Heart left ventricle (tissue), 16 donors: ENCODE measurements at places on chromosomes 4 and X. TPM values are rescaled to one million over a fixed set of nuclear protein-coding genes. Genes with fewer than 3 reads are reported as not detected.

IL1RAPL1 gene
- 4.4 TPM for total RNA-seq

RPS3A gene
- 726 TPM for total RNA-seq

DNA sequence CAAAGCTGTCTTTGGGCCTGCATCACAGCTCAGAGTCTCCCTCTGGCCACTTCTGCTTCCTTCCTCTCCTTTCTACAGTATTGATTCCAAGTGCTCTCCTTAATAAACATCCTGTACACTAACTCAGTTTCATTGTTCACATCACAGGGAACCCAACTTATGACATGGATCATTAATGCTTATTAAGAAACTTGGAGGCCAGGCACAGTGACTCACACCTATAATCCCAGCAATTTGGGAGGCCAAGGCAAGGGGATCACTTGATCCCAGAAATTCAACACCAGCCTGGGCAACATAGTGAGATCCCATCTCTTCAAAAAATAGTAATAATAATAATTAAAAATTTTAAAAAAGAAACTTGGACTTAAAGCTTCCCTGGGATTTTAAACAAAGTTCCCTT is 89.2 kb upstream of the EFHC2 start:
- H3K4me1 ChIP-seq: no peaks in the 10 kb centered on the region
- no peak overlapping the region for H3K4me3 ChIP-seq
- no peaks in the 10 kb centered on the region for H3K36me3 ChIP-seq
- H3K27me3 ChIP-seq: no peaks in the 10 kb centered on the region

GRCh38 chr4:104279744-104280143 is 214.9 kb downstream of the CXXC4 start:
- no peaks in the 10 kb centered on the region for H3K4me1 ChIP-seq
- no peak overlapping the region for H3K27ac ChIP-seq
- no peaks in the 10 kb centered on the region for H3K36me3 ChIP-seq
- DNase-seq: no peak
- H3K4me3 ChIP-seq: no peak overlapping the region

MAGEB1 gene
- not detected for total RNA-seq

DNA sequence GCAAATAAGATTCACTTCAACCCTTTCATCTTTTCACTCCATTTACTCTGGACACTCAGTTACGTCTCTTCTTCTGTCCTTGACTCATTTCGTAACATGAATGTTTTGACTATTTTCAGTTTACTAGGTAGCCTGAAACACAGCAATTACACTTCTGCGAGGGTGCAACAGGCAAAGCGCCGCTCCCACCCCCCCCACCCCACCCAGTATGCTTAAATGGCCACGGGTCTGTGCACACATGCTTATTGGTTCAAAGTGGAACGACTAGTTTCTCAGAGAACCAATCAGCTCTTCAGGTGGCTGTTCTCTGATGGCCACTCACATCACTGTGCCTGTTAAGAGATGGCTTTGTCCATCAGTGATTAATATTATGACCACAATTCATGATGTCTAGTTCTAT is 3.5 kb downstream of the BEND4 start:
- H3K27me3 ChIP-seq: peaks cover 81% of the 10 kb centered on the region
- no peaks in the 10 kb centered on the region for H3K4me1 ChIP-seq
- no peak overlapping the region for H3K27ac ChIP-seq
- no peak overlapping the region for H3K4me3 ChIP-seq

DNA sequence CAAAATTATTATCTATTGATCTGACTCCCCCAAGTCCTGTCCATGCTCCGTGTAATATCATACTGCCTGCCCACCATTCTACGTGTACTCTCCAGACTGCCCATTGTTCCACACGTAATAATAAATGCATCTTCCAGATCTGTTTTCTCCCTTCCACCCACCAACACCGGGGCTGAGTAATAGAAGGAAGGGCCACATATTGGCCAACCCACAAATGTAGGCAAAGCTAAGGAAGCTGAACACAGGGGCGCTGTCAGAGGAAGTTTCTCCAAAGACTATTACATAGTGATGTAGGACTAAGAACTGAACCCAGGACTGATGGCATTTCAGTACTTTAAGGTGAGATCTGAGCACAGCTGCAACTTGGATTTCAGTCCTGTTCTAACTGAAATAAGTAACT is 135.8 kb upstream of the GUCY1A1 start:
- no peaks in the 10 kb centered on the region for H3K27me3 ChIP-seq
- peaks cover 15% of the 10 kb centered on the region for H3K4me1 ChIP-seq
- no peak overlapping the region for H3K4me3 ChIP-seq
- H3K36me3 ChIP-seq: no peaks in the 10 kb centered on the region

DNA sequence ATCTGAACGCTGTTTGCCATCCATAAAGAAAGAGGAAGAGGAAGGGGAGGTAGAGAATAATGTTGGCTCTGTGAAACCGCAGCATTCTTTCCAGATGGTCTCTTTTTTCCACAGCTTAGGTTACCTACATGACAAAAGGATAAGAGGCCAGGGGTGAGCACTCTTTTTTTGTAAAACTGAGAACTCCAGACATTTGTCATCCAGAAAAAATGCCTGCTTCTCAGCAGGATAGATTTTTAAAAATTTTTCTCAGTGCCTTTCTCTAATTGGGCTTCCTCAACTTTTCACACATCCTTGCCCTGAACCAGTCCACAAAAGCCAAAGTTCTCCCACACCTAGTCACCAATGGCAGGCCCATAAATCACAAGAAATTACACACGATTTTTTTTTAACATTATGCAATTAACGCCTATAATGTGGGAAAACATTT is 158.1 kb upstream of the TENM3 start:
- no peak overlapping the region for H3K4me3 ChIP-seq
- H3K27me3 ChIP-seq: no peaks in the 10 kb centered on the region
- no peaks in the 10 kb centered on the region for H3K36me3 ChIP-seq
- H3K4me1 ChIP-seq: no peaks in the 10 kb centered on the region
- no peak for DNase-seq

- H3K4me1 ChIP-seq: no peaks in the 10 kb centered on the region
- H3K4me3 ChIP-seq: no peak overlapping the region
- no peak overlapping the region for H3K27ac ChIP-seq
Measured at GRCh38 chr4:17068891-17069290, 170.4 kb upstream of the LDB2 start.

GRCh38 chr4:145945431-145946155 is 7.0 kb upstream of the ZNF827 start:
- DNase-seq: no peak
- H3K4me3 ChIP-seq: no peak overlapping the region
- H3K27ac ChIP-seq: no peak overlapping the region
- no peaks in the 10 kb centered on the region for H3K4me1 ChIP-seq
- no peaks in the 10 kb centered on the region for H3K27me3 ChIP-seq

BANK1 gene
- total RNA-seq: 0.71 TPM

GAGE13 gene
- total RNA-seq: not detected

DNA sequence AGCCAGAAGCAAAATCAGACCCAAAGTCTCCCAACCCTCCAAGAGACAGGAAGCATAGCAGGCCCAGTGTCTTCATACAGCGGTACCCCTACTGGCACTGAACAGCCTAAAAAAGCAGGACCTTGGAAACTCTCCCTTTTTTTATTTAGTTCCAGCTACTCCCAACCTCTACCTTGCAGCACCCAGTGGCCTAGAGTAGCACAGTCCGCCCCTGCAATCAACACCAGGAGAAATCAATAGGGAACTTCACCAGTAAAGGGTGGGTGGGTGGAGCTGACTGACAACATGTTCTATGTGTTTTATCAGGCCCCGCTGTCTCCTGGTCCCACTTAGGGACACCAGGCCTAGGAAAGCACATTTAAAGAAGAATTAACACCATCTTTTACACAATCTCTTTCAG is 378.5 kb upstream of the CT83 start:
- no peak overlapping the region for H3K27ac ChIP-seq
- no peak for DNase-seq
- H3K4me1 ChIP-seq: no peaks in the 10 kb centered on the region
- no peaks in the 10 kb centered on the region for H3K27me3 ChIP-seq
- H3K36me3 ChIP-seq: no peaks in the 10 kb centered on the region
- H3K4me3 ChIP-seq: no peak overlapping the region

- H3K27me3 ChIP-seq: no peaks in the 10 kb centered on the region
- DNase-seq: no peak
- no peak overlapping the region for H3K4me3 ChIP-seq
- H3K4me1 ChIP-seq: no peaks in the 10 kb centered on the region
- H3K36me3 ChIP-seq: no peaks in the 10 kb centered on the region
- H3K27ac ChIP-seq: no peak overlapping the region
Measured at GRCh38 chr4:38034986-38035882, 75.0 kb downstream of the PTTG2 start.

FOXR2 gene
- total RNA-seq: not detected

DNA sequence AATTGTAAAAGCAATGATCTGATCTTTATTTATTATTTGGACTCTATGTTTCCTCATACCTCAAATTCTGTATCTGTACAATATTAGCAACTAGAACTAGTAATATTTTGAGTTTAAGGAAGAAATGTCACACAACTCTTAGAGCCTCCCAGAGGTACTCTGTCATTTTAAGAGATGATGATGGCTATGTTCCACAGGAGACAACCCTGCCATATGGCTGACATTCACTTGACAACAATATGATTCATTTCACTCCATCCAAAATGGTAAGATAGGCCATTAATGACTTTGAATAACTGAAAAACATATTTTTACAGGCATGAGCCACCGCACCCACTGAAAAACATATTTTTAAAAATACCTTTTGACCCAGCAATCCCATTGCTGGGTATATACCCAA is 190.3 kb downstream of the MAML3 start:
- H3K27ac ChIP-seq: no peak overlapping the region
- H3K36me3 ChIP-seq: no peaks in the 10 kb centered on the region
- H3K4me3 ChIP-seq: no peak overlapping the region

DNA sequence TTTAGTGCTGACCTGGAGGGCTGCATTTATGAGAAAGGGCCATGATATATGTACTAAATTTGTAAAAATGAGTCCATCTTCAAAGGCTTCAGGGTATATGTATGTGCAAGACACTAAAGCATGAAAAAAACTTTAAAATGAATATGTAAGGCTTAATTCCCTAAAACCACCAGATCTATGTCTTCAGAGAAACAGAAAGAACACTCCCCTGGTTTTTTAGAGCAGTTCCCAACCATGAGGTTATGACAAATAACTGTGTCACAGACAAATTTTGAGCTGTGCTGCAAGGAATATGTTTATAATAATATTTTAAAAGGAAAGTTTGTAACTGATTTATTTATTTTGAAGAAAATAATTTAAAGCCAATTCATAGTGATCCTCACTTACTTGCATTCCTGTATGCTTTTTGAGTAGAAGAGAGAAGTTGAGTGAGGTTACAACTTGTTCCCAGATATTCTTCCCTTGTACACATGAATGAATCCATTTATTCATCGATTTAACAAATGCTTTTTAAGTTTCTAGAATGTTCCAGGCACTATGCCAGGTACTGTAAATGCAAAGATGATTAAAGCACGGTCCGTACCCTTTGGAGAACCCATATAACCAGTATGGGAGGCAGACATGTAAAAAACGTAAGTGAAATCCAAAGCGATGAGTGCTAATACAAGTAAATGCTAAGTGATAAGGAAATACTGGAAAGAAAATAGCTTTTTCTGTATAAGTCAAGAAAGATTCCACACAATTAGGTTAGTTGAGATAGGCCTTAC is 295.2 kb upstream of the DIAPH2 start:
- H3K4me1 ChIP-seq: no peaks in the 10 kb centered on the region
- no peak for DNase-seq
- no peaks in the 10 kb centered on the region for H3K36me3 ChIP-seq
- H3K27me3 ChIP-seq: peaks cover 5% of the 10 kb centered on the region

DNA sequence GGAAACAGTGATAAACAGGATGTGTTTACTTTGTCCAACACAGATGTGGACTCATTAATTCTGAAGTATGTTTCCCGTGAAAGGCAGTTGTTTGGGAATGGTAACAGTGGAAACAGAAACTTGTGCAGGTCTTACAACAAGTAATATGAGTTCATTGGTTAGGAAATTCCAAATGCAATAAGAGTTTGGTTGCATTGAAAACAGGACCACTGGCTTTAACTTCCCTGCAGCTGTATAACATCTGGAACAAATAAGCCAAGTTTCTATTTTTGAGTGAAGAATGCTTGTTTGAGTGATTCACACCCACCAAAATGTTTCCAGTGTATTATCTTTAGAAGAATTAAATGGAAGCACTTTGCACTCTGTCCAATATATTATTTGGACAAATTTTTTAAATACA is 82.4 kb upstream of the BMP3 start:
- no peak overlapping the region for H3K4me3 ChIP-seq
- DNase-seq: no peak
- no peaks in the 10 kb centered on the region for H3K27me3 ChIP-seq
- no peak overlapping the region for H3K27ac ChIP-seq
- no peaks in the 10 kb centered on the region for H3K36me3 ChIP-seq

DNA sequence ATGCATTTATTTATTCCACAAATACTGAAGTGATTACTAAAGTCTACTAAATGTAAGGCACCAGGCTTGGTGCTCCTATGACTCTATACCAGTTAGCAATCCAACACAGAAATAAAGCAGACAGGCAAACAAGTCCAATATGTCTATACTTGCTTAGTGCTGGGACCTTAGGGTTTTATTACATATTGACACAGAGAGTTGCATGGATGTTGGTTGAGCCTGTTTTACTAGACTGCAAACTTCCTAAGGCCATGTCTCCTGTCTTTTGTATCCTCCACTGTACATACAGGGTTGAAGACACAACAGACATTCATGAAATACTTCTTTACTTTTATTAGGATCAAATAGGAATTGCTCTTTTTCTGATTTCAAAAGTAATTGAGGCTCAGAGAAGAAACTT is 69.0 kb downstream of the LNX1 start:
- no peak overlapping the region for H3K4me3 ChIP-seq
- no peaks in the 10 kb centered on the region for H3K27me3 ChIP-seq
- no peaks in the 10 kb centered on the region for H3K36me3 ChIP-seq
- H3K27ac ChIP-seq: no peak overlapping the region
- H3K4me1 ChIP-seq: no peaks in the 10 kb centered on the region

DNA sequence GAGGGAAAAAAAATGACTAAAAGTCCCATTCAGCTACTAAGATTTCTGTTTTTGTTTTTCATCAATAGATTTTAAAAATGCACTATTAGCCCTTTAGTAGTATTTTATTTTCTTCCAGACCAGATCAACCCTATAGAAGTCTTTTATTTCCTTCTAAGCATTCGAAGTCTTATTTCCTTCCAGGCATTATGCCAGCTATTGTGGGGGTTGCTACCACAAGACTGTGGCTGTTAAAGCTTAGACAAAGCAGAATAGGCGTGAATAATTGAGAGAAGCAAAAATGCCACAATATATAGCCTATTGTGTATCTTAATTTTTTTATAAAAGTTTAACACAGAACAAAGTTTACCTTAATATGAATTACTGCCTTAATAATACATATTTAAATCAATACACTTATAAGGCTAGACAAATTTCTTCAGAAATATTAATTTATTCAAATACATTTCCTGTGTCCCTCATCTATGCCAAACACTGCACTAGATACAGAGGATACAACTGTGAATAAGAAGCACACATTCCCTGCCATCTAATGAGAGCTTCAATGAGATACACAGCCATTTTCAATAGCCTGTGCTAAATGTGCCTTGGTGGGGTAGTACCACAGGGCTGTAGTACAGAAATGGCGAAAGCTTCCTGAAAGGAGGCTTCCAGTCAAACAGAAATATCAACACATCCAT is 33.1 kb downstream of the SLC10A7 start:
- no peak overlapping the region for H3K27ac ChIP-seq
- no peak overlapping the region for H3K4me3 ChIP-seq
- no peak for DNase-seq
- peaks cover 3% of the 10 kb centered on the region for H3K36me3 ChIP-seq
- no peaks in the 10 kb centered on the region for H3K4me1 ChIP-seq
